Bone marrow (tissue), 2 donors: ENCODE measurements at places on chromosomes 12 and 14.

- no peak for DNase-seq
These were observed 176.5 kb downstream of the PIWIL1 start for GRCh38 chr12:130514149-130514551.

GRCh38 chr12:14396071-14396470 lies 30.6 kb downstream of the ATF7IP start:
- DNase-seq: no peak

DNA sequence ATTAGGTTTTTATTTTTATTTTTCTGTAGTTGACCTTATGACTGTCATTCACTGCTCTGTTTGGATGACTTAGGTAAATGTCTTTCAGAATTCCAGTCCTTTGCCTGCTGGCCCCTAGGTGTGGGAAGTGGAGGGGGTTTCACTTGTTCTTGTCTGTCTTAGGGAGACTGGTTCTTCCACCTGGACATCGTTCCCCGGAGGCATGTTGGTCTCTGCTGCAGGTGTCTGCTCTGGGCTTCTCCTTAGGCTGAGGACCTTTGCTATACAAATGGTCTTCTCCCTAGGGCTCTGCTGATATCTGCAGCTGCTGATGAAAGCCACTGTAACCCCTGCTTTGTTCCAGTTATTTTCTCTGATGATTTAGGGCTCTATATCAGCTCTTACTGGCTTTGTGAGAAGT lies 97.1 kb downstream of the OTOGL start:
- DNase-seq: no peak

DNA sequence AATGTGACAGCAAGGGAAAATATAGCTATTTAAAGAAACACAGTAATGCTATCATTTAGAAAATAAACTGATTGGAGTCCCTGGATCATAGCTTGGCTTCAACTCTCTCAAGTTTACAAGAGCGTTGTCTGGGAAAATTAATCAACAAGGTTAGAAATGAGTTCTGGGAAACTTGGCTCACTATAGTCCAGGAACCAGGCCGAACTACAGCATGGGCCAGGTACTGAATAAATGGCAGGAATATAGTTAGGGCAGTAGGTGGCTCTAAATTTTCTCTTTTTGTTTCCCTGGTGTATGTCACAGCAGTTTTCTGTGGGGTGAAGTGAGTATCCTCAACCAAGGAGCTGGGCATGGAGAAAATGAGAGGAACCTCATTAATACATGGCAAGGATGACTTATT lies 72.4 kb downstream of the PLBD1 start:
- DNase-seq: no peak

DNA sequence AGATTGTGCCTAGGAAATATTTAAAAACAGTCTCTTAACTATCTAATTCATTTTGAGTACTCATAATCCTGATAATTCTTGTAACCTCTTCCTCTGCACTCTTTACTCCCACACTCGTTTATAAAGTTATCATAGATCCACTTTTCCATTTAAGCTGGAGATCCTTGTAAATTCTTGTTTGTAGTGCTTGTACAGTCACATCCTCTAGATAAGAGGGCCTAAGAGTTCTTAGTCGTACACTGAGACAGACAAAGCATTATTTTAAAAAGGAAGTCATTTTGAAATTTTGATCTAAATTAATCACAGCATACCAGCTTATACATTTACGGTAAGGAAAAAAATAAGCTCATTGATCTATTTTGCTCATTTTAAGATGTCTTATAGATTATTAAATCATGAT lies 42.5 kb downstream of the LMO3 start:
- no peak for DNase-seq

DNA sequence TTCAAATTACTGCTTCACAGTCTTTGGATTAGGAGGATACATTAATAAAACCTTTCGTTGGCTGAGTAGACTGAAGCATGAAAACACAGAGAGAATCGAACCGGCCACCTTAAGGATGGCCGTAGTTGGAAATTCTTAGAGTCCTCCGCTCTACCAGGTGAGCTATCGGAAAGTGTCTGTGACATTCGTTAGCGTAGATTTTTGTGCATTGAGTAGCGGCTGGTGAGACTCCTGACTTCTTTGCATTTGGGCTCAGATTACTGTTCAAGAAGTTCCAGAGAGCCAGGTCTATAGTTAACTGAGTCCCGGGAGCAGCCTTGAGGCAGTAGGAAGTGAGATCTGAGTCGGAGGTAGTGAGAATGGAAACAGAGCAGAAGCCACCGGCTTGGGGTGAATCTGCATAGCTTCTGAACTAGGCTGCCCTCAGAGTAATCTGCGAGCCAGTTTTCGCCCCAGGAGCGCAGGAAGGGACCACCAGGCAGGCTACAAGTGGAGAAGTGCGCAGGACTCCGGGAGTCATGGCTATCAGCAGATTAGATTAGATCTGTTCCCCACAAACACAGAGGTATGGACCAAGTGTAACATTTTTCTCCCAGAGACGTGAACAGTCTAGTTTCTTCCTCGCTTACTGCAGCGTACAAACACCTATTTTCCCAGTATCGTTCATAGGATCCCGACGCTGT lies 11.0 kb downstream of the OR6S1 start:
- no peak for DNase-seq

- DNase-seq: no peak
These were observed 11.2 kb downstream of the C2CD5 start for GRCh38 chr12:22533155-22533554.

GRCh38 chr12:48996794-48997718 lies 2.1 kb downstream of the DDN start:
- peak; percentile 51 for DNase-seq

DNA sequence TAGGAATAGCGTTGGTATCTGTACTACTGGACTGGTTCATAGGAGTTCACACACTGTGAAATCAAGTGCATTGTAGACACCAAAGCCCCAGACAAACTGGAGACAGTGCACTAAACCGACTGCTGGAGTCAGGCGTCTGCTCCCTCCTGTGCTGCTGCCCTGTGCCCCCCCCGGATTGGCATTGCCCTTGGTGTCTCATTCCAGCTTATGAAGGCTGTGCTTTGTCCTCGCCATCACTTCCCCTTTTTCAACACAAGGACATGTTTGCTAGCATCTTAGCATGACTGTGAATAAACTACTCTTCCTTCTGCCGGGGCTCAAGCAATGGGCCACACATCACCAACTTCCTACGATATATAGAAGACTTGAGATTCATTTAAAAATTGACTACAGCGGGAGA lies 84.0 kb downstream of the TMCC3 start:
- DNase-seq: no peak

GRCh38 chr12:86729739-86730138 lies 473.5 kb upstream of the MGAT4C start:
- DNase-seq: no peak

DNA sequence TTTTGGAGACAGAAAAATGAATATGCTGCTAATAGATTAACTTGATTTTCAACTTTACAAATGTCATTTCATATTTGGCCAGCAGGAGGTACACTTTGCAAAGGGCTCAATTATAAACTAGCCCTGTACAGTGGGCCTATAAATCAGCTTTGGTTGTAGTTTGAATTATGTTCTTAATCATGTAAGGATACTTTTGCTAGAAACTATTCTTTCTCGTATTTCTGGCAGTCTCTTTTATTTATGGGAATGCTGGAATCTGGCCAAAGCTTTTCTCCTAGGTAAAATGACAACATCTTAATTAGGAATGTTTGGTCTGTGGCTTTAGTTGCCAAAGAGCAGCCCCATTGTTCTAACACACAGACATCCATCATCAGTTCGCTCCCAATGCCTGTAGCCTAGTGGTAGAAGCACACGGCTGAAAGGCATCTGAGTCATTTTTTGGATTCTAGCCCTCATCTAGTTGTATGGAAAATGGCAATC lies 1322.3 kb upstream of the SEL1L start:
- DNase-seq: no peak

- DNase-seq: peak; percentile 49
These were observed 9.6 kb downstream of the PLXNC1 start for GRCh38 chr12:94157981-94158411.

GRCh38 chr14:58629281-58629680 lies 8.5 kb upstream of the DACT1 start:
- DNase-seq: no peak

DNA sequence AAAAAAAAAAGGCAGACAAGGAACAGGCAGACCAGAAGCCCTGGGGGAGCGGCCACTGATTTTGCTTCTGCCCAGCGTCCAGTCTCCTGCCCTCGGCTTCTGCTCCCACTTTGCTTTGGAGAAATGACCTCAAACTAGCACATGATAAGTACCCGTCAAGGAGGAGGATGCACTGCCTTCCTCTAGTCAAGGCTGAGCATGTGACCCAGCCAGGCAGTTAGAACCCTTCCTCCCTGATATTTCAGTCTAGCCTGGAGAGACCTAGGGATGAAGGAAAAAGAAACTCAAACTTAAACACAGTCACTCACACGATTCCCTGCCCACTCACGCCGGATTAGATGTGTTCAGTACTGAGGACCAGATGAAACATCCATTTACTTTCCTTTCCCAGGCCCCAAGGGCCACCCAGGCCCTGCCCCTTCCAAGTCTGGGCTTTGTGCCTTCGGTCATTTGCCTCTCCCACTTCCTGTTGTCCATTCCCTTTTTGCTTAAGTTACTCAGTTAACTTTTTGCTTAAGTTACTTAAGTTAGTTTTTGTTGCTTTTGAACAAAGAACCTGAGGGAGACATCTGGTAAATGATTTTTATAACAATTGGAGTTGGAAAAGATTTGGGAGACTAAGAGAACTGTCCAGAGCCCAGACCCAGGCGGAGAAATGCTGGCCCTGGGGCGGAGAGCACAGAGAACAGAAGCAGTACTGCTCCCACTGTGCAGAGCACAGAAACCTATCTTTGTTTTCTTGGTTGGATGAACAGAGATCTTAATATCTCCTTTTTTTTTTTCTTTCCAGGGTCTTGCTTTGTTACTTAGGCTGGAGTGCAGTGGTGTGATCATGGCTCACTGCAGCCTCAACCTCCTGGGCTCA lies 23.0 kb upstream of the TTC7B start:
- no peak for DNase-seq

DNA sequence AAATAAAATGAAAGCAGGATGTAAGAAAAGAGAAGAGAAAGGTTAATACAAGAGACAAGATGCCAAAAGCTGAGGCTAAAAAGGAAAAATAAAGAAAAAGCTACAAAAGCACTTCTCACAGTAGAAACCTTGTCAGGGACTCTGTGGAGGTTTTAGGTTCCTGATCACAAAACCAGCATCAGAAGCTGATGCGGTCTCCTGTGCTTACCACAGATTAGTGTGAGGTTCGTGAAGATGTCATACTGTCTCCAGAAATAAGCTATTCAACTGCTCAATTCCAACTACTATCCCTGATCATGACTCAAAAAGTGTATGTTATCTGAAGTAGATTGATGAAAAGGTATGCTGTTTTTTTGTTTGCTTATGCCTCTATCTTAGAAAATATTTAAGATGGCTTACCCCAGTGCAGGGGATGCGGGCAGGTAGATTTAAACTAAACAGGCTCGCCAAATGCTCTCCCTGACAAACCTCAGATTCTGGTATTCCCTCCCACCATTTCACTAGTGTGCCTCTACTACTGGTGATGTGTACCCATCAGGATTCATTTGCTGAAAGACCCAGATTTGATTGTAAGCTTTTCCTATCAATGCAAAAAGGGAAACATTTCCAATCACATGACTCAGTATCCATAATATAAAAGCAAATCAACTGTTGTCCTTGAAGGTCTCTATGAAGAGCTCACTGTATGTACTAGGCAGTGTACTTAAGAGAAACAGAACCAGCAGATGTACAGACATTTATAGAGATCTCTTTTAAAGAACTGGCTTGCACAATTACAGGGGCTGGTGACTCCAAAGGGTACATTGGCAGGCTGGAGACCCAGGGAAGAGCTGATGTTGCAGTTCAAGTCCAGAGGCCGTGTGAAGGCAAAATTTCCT lies 169.5 kb upstream of the FOXN3 start:
- no peak for DNase-seq

- DNase-seq: peak; percentile 30
These were observed 6.5 kb downstream of the NFE2 start for GRCh38 chr12:54294152-54294952.

DNA sequence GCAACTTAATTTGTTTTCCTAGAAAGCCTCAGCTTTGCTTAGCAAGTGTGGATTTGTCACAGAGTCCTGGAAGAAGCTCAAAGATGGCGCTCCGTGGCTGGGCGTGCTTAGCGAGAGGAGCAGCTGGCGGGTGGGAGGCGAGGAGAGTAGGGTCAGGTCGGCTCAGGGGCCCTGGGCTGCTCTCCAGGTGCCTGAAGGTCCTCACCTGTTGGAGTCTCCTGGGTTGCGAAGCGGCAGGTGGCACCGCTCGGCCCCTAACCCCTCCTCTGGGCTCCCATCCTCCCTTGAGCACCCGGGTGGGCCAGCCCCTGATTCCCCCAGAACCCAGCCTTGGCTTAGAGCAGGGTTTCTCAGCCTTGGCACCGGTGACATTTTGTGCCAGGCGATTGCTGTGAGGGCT lies 25.1 kb downstream of the LRTM2 start:
- DNase-seq: no peak

- no peak for DNase-seq
These were observed 486.1 kb upstream of the TMEM132C start for GRCh38 chr12:127780881-127781280.

DNA sequence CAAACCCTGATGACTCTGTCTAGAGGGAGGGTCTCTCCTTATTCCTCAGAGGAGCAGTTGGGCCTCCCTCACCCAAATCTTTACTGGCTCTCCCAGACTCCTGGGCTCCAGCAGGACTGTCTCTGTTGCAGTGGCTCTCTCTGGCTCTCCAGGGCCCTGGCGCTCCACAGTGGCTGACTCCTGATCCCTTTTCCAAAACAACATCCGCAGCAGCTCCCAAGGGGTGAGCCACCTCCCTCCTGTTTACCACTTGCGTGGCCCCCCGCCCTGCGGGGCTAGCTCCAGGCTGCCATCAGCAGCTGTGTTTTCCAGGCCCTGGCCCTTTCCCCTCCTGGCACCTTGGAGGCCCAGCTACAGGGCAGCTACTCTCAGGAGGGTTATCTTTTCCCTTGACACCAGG lies 123.5 kb downstream of the CALM1 start:
- DNase-seq: no peak

DNA sequence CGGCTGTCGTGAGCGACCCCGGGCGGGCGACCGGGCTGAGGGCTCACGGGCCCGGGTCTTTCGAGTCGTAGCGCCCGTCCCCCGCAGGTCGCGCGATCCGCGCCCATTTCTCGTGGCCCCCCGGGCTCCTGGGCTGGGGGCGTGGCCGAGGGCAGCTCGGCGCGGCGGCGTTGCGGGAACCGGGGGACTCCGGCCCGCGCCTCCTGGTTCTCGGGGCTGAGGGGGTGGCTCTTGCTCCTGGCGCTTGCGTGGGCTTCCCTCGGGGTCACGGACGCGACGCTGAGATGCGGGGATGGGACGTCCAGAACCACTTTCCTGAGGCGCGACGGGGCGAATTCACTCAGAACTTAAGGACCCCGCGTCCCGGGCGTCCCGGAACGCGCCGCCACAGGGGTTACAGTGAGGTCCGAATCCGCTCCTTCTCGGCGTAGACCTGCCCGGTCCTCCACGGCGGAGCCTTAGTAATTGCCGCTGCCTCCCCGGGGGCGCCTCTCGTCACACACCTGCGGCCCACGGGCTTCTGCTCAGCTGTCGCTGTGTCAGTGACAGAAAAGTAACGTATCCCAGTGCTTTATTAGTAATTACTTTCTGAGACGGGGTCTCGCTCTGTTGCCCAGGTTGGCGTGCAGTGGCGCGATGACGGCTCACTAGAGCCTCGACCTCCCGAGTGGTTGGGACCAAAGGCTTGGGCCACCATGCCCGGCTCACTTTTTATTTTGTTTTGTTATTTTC lies 606 bp downstream of the EP400 start:
- no peak for DNase-seq

GRCh38 chr14:78762331-78762730 lies 592.2 kb downstream of the NRXN3 start:
- no peak for DNase-seq

- no peak for DNase-seq
These were observed 26.6 kb upstream of the KLRB1 start for GRCh38 chr12:9634177-9634803.
